ENCODE measurements at places on chromosomes 3 and 15.

GRCh38 chr3:22960105-22960984 lies 242.8 kb upstream of the UBE2E2 start:
- no peak for DNase-seq

DNA sequence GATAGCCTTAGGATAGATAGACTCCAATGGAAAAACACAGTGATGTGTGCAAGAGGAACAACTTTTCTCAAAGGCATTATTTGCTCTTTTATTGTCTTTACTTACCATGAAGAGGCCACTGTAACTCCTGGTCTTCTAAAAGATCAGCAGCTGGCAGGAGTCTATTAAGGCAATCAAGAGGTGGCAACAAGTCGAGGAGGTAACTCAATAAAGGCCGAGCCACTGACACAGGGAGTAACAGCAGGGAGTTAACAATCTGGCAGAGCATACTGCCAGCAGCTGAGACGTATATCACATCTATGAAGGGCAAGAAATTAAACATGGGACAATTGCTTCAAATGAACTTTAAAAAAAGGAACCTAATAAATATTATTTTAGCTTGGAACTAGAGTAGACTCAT lies 106.2 kb downstream of the HERC1 start:
- no peak for DNase-seq

DNA sequence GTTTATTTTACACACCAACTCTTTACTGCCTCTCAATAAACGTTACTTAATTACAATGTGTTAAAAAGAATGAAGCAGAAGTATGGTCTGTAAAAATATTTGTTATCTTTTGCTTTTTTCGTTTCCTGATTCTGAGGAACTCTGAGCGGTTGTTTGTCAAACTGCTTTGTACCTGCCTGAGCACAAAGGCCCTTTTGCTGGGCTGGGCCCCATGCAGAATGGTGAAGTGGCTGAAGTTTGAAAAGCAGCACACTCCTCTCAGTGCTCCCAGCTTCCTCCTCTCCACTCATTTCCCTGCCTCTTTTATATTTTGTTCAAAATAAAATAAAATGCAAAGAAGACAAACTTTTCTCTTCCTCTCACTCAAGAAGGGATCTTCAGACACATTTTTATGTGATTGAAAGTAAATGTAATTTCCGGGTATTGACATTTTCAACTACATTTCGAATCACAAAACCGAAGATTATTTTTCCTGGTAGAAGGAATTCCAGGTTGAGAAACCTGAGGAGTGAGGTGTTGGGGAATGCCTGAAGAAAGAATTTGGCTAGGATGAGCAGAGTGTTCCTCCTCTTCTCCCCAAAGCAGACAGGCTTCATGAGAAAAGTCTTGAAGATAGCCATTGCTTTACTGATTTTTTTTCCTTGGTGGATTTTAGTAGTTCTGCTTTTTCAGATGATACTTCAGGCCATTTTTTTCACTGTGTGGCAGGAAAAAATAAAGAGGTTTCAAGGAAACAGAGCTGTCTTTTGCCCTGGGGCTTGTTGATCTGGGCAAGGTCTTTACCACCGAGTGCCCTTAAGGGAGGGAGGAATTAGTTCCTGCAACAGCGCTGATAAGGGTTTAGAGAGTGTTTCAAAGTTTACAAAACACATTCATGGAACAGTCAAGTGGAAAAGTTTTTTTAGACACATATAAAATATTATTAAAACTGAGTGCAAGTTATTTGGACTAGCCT lies 229.8 kb downstream of the NFKBIZ start:
- peak; percentile 47 for DNase-seq

GRCh38 chr3:151415289-151415688 lies 30.7 kb upstream of the P2RY12 start:
- DNase-seq, result no peak

DNA sequence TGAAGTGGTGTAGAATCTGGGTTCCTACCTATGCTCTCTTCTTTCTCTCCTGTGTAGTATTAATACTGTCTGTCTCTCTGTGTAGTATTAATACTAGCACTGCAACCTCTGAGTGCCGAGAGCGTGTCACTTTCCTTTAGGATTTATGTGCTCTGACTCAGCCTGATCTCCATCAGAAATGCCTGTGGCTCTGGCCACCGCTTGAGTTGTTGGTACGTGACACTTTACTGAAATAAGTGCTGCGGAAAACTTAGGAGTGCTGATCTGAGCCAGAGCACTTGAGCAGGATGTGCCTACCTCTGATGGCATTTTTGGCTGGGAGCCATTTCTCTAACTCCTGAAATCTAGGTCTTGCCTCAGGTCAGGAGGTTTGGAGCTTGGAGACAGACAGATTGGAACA lies 807.4 kb downstream of the SQOR start:
- DNase-seq, result no peak

- DNase-seq, result no peak
Observed at GRCh38 chr3:50662408-50662807, 12.3 kb upstream of the DOCK3 start.

DNA sequence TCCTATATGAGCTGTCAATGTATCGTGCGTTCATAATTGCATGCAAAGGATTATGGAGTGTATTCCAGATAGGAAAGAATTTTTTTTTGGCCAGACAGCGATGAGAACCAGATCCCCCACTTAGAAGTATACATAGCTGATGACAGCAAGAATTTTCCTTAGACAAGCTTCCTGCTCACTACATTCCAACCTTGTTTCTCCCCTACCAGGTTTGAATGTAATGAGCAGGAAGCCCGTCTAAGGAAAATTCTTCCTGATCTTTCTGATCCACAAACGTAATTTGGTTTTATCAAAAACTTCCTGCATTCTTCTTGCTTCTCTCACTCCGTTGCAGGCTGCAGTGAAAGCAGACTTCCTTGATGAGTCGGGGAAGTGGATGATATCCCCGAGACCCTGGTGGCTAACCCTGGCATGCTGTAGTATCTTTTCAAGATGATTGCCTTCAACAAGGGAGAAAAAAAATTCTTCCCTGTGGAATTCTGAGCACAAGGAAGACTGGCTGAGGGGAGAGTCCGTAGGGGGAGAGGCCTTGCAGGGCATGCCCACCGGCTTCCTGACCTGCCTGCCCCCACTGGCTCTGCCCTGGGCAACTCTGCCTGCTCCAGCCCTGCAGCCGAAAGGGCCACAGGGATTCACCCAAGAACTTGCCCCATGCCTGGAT lies 243.1 kb downstream of the TLE3 start:
- DNase-seq, result peak; percentile 97

GRCh38 chr3:56423661-56424099 lies 44.6 kb downstream of the ERC2 start:
- DNase-seq, result no peak

- no peak for DNase-seq
Observed at GRCh38 chr3:127394984-127395662, 107.3 kb upstream of the PRR20G start.

- no peak for DNase-seq
Observed at GRCh38 chr15:92843326-92843725, 56.8 kb upstream of the CHD2 start.

DNA sequence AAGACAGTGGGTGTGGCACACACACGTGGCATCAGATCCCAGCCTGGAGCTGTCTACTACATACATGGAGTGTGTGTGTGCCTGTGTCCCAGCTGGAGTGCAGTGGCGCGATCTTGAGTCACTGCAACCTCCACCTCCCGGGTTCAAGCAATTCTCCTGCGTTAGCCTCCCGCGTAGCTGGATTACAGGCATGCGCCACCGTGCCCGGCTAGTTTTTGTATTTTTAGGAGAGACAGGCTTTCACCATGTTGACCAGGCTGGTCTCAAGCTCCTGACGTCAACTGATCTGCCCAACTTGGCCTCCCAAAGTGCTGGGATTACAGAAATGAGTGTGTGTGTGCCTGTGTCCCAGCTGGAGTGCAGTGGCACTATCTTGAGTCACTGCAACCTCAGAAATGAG lies 108.8 kb downstream of the IL12A start:
- DNase-seq, result no peak

GRCh38 chr15:83300826-83301225 lies 16.4 kb upstream of the BNC1 start:
- DNase-seq, result peak; percentile 89

DNA sequence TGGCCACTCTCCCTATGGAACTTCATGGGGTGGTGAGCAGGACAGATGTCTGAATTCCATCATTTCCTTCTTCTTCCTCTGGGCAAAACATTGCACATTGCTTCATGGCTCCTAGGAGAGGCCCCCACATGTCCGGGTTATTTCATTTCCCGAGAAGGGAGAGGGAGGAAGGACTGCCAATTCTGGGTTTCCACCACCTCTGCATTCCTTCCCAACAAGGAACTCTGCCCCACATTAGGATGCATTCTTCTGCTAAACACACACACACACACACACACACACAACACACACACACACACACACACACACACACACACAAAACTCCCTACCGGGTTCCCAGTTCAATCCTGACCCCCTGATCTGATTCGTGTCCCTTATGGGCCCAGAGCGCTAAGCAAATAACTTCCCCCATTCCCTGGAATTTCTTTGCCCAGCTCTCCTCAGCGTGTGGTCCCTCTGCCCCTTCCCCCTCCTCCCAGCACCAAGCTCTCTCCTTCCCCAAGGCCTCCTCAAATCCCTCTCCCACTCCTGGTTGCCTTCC lies 1.9 kb downstream of the RHO start:
- peak; percentile 81 for DNase-seq

- no peak for DNase-seq
Observed at GRCh38 chr3:32492684-32493436, 9.8 kb downstream of the CMTM6 start.

GRCh38 chr15:40313531-40314398 lies 6.0 kb upstream of the PLCB2 start:
- no peak for DNase-seq

DNA sequence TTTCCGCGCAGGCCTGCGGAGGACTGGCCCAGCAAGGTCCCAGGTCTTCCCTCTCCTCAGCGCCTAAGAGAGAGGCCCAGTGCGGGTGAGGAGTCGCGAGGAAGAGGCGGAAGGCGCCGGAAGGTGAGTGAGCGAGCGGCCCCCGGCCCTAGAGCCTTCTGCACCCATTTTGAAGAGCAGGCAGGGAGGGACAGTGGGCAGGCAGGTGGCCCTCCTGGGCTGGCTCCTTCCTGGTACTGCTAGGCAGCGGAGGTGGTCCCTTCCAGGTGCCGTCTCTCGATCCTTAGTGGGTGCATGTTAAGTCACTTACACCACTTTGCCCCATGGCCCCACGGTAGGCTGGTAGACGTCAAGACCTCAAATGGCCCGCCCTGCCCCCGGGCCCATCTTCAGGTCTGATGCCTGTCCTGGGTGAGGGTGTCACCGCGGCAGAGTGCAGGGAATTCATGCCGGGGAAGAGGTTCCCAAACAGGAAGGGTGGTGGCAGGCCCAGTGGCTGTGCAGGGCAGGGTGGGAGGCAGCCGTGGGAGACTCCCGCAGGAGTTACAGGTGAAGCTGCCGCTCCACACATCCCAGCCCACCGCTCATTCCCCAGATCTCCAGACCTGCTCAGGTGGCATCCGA lies 14.4 kb downstream of the PAK6 start:
- DNase-seq, result no peak

DNA sequence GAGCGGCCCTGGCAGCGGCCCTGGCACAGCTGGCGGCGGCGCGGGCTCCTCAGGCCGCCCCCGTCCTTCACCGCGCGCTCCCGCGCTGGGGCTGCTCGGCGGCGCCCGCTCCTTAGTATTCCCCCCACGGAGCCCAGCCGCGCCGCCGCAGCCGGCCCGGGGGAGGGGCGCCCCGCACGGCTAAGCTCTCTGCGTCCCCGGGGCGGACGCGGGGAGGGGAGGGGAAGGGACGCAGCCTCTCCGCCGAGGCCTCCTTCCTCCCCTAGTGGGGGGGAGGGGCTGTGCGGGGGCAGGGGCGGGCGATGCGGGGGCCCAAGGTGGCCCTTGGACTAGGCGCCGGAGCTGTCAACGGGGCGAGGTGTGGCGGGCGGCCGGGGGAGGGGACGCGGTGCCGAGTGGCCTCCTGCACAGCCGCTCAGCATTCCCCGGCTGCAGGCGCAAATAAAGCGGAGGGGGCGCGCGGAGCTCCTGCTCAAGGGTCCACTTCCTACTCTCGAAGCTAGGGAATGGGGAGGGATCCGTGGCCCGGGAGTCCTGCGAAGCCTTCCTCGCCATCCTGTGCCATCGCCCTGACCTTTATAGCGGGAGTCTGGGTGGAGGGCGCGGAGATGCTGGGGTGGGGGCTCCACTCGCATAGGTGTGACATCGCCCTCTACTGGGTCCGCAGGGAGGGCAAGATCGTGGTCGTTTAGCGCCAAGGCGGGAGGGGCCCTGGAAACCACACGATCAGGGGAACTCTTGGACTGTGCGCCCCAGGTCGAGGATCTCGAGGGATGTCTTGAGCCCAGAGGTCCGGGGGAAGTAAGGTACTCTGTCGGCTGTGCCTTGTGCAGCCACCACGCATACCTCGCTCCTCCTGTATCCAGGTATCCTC lies 22.2 kb downstream of the EPHB3 start:
- no peak for DNase-seq

DNA sequence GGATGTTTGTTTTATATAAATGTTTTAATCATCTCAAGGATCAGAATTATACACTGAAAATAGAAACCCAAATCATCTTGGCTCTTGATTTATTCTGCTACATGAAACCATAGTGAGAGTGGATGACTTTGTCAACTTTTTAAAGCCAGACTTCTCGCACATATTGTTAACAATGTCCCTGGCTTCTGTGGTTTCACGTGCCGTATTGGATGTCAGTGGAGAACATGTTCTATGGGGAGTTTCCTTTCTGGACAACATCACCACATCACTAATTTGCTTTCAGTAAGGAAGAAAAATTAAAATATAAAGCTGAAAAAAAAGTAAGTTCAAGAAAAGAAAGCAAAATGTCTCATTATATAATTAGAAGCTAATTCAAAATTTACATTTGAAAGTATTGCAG lies 297.1 kb upstream of the MME start:
- no peak for DNase-seq

- DNase-seq, result peak; percentile 70
Observed at GRCh38 chr15:48370460-48370859, 39.2 kb downstream of the DUT start.

GRCh38 chr3:116445311-116445841 lies at the start of gene LSAMP:
Gene LSAMP, minus strand, starts transcription at chr3:116445487.
- DNase-seq, result no peak

Data from NCI-H226 (cell line).